EH (cell line): ENCODE measurements at places on chromosomes 16 and 17.

DNA sequence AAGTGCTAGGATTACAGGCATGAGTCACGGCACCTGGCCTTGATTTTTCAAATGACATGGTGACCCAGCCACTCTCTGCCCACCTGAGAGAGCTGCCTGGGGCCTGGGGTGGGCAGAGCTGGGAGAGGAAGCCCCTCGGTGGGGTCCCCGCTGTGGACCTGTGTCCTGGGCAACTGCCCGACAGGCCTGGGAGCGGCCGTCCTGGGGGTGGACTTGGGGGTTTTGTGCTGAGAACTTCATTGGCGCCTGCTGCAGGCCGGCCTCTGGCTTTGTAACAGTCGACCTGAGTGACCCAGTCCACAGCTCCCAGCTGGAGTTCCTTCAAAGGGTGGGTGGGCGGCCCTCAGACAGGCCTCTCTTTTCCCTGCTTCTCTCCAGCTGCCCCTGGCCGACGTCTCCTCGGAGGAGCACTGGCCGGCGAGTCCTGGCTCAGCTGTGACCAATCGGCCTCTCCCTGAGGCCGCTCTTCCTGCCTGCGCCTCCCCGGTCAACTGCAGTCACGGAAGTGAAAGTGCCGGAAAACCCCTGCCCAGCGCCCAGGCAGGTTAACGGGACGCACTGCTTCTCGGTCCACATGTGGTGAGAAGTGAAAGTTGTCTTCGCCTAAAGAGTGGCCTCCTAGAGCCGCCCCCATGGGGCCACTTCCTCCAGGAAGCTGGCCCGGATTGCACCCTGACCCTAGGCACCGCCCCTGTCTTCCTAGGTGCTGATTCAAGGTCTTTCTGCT, 5.5 kb downstream of the CBFA2T3 start:
- DNase-seq, result no peak

- DNase-seq, result peak; percentile 90
Observed at GRCh38 chr16:30921748-30922419, 1.5 kb upstream of the FBXL19 start.

DNA sequence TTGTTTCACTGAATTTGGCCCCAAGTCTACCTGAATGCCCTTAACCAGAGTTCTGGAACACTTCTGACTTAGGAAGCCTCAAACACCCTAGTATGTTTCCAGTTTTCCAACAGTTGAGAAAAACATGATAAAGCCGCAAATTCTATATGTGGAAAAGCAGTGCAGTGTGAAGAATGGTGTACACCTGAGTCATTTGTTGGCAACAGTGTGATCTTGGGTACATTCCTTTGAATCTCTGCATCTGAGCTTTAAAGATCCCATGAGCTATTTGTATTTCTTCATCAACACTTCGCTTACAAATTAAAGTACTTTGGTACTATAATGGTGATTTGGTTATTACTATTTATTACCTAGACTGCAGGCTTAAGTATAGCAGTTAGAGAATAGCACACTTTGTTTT, 93.6 kb upstream of the TBX2 start:
- DNase-seq, result peak; percentile 13

- peak; percentile 35 for DNase-seq
Observed at GRCh38 chr17:82350182-82351030, 8.6 kb upstream of the TEX19 start.

- no peak for DNase-seq
Observed at GRCh38 chr17:57331423-57331822, 75.1 kb downstream of the MSI2 start.

DNA sequence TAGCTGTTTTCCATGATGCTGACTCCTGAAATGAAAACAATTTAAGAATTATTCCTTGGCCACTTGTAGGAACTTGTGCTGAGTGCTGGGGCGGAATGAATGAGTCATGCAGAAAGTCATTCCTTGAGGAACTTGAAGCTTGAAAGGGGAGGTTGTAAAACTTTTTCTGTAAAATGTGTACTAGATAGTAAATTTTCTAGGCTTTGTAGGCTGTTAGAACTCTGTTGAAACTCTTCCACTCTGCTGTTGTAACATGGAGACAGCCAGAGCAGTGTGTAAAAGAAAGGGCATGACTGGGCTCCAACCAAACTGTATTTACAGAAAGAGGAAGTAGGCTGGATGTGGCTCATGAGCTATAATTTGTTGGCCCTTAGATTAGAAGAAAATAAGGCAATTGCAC, 46.1 kb downstream of the ABCA8 start:
- DNase-seq, result peak; percentile 87

- no peak for DNase-seq
Observed at GRCh38 chr17:29159306-29159860, 20.8 kb downstream of the MYO18A start.

GRCh38 chr16:79651363-79651762, 50.8 kb upstream of the MAF start:
- DNase-seq, result peak; percentile 16

DNA sequence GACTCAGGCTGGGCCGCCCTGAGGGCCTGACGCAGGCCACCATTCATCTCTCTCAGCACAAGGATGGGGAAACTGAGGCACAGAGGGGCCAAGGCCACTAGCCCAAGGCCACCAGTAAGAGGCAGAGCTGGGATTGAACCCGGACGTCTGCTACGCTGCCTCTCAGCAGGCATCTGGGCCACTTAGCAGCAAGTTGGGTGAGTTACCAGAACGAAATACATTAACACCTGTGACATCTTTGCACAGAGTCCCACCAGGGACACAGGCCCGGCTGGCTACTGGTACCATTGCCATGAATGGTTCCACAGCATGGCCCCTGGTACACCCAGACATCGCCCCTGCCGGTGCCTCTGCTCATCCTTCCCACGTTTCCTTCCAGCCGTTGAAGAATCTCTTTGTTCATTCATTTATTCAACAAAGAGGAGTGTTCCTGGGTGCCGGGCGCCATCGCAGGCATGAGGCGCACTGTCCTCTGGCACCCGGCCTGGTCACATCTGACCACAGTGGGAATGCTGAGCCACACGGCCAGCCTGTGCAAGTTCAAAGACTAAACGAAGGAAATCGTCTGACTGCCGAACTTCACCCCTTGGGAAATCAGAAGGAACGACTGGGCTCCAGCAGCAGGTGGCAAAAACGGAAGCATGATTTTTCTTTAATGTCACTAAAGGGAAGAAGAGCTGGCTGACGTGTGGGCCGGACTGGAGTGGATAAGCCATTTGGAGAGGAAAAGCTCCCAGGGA, 7.4 kb upstream of the ZNF469 start:
- no peak for DNase-seq

DNA sequence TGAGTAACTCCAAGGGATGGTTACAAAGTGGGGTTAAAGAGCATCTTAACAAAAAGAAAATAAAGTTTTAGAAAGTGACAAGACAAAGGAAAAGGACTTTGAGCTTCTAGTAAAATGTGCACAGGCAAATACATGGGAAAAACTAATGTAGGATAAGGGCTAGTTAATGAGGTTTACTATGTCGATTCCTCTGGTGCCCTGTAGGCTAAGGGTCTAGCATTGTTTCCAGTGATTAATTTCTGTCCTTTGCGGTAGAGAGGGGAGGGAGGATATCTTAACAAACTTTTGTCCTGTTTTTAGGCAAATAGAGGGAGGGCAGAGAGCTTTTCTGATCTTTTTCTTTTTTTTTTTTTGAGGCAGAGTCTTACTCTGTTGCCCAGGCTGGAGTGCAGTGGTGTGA, 96.6 kb upstream of the SIAH1 start:
- DNase-seq, result no peak

DNA sequence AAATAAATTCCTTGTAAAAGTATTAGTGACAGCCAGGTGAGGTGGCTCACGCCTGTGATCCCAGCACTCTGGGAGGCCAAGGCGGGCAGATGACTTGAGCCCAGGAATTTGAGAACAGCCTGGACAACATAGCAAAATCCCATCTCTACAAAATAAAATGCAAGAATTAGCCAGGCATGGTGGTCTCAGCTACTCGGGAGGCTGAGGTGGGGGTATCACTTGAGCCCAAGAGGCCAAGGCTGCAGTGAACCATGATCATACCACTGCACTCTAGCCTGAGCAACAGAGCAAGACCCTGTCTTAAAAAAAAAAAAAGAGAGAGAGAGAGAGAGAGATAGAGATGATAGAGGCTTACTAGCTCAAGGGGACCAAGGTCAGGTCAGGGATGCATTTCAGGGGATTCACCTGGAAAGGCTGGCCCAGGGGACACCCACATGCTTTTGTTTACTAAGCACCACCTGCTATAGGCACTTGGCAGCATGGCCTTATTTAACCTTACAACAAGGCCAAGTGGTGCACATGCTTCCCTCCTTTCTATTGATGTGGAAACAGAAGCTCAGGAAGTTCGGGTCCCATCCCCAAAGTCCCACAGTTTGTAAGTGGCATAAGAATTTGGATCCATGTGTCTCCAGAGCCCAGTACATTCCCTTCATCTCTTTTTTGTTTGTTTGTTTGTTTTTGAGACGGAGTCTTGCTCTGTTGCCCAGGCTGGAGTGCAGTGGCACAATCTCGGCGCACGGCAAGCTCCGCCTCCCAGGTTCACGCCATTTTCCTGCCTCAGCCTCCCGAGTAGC, 12.4 kb upstream of the SRCIN1 start:
- DNase-seq, result no peak

DNA sequence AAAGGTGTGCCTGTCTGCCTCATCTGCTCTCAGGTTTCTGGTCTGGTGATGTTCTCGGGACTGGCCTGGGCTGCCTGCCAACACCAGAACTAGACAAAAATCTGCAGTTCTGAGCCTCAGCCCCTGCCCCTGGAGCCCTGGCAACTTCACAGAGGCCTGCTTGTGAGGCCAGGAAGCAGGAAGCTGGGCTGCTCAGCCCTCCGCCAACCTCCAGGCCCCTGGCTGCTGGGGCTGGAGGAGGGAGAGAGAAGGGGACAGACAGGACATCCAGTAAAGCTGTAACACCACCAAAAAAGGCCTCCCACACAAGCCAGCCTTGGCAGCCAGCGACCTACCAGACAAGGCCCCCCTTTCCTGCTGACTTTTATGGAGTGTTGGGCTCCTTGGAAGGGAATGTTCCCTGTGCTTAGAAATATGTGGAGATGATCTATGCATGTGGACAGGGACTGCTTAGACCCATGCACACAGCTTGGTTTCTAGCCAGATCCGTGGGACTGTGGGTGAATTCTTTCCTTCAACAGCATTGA, 157.6 kb downstream of the XYLT1 start:
- peak; percentile 88 for DNase-seq

GRCh38 chr16:31243734-31244670, 15.8 kb upstream of the ITGAM start:
- DNase-seq, result no peak

- DNase-seq, result no peak
Observed at GRCh38 chr17:57832314-57833178, 17.3 kb downstream of the MRPS23 start.

DNA sequence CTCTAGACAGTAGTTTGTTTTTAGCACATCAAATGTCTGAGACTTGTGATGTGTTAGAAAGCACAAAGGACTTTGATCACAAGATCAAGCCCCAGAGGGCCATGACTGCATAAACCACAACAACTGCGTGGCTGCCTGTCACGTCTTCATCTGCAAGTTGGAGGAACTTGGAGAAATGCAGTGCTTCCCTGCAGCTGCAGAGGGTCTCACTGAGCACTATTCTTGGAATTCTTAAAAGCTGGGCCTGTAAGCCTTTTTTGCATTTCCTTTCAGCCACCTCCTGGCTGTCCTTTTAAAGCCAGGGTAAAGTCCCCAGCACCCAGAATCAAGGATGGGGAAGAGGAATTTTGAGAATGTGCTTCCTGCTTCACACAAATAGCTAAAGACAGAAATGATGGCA, 431.3 kb downstream of the MAF start:
- DNase-seq, result no peak

DNA sequence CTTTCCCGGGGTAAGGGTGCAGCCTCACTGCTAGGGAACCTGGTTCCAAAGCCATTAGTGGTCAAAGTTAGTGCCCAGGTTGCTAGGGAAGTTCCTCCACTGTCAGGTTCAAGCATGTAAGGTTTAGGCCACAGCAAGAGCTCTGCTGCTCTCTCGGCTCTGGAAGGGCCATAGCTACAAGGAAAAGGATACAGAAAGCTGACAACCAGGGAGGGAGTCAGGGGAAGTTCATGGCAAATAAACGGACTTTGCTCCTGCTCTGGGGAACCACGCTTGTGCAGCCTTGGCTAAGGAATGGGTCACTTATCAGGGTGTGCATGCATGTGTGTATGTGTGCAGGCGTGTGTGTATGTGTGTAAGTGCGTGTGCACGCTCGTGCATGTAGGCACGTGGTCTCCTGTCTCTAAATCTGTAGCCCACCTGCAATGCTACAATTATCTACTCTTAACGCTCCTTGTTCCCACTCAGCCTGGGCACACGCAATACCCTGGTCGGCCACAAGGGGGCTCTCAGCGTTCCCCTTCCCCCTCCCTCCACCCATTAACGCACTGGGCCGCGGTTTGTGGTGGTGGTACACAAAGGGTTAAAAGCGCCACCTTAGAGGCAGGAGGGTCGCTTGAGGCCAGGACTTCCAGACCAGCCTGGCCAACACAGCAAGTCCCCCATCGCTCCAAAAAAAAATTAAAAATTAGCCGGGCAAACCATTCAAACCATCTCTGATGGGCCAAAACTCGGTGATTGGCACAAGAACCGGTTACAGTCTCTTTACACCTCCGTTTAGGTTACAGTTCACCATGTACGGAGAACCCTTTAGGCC, 48.4 kb upstream of the KDM8 start:
- DNase-seq, result peak; percentile 43

DNA sequence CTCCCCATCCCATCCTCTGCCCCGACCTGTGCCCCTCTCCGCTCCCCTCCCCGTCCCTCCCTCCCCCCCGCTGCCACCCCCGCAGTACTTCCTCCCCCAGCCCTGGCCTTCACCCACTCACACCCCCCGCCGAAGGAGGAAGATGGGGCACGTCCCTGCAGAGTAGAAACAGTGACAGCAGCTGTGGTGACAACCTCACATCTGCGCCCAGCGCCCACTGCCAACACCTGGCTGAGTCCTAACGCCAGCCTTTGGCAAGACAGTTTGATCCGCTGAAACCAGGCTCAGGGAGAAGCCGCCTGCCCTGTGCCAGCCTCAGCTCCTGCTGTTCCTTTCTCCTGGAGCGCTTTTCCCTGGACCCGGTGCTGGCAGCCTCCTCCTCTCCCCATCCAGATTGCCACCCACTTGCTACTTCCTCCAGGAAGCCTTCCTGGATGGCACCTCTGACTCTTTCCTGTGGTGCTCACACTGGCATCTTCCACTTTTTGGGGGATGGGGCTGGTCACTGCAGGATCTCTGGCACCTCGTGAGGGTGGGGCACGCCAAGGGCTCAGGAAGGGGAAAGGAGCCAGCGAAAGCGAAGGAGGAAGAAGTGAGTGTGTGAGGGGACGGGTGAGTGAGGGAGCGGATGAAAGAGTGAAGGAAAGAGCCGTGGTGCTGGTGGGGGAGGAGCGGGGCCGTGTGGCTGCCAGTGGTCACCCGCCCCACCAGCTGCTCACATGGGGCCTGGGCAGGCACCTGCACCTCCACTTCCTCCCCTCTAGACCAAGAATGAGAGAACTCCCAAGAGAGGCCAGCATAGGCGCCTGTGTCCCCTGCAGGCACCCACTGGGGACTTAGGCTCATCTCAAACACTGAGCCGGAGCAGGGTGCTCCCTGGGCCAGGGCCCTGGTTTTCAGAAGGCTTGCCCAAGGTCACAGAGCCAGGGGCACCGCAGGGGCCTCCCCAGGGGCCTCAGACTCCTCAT, 27.0 kb downstream of the ZFPM1 start:
- DNase-seq, result no peak

- DNase-seq, result peak; percentile 26
Observed at GRCh38 chr17:79803997-79804855, 7.3 kb upstream of the CBX8 start.
